ENCODE measurements at places on chromosomes 5 and 9.

GRCh38 chr5:99025298-99026045 lies 96.7 kb upstream of the CHD1 start:
- DNase-seq, result no peak

- no peak for DNase-seq
These were observed 15.8 kb downstream of the SH3GLB2 start for GRCh38 chr9:129012343-129012742.

GRCh38 chr5:115180165-115180709 lies 10.5 kb upstream of the TRIM36 start:
- DNase-seq, result peak; percentile 78

GRCh38 chr5:73892806-73893205 lies 266.8 kb downstream of the ARHGEF28 start:
- no peak for DNase-seq

DNA sequence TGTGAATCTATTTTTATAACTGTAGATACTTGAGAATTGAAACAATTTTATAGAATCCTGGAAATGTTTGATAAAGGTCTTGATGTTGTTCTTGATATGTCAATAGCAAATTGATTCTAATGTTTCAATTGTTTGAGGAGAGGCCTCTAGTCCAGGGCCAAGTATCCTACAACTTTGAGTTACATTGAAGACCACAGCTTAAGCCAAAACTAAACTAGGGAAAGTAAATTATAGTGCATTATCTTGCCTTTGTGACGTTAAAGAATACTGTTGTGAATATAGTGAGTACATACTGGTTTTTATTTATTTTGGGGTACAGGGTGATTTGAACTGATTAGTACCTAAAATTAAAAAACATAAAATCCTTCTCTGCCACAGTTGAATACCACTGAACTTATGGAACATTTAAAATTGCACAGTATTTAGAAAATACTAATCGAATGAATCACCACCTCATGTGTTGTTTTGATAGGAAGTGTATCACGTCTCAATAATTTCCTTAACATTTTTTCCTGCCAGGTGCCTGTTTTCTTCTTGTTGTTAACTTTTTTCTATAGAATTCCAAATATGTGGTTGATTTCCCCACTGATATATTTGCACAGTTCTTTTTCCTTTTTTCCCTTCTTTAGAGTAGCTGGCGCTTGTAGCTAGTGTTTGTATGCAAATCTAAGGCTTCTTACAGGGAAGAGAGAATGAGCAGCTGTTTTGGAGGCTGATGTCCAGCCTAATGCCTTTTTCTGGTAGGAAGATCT lies 12.5 kb downstream of the ARHGEF28 start:
- no peak for DNase-seq

DNA sequence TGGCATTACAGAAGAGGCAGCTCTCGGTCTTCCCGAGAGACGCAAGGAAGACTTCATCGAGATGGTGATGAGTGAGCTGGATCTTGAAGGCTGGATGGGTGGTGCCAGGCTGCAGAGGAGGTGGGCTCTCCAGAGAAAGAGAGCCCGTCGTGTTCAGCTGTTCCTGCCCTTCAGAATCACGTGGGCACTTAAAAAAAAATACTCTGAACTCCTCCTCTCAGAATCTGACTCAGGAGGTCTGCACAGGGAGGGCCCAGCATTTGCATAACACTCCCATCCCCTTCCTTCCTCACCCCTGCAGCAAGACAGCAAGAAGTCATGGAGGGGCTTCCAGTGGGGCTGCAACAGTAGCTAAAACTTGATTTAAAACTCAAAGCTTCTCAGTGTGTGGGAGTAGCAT lies 203.0 kb downstream of the ATPSCKMT start:
- no peak for DNase-seq

DNA sequence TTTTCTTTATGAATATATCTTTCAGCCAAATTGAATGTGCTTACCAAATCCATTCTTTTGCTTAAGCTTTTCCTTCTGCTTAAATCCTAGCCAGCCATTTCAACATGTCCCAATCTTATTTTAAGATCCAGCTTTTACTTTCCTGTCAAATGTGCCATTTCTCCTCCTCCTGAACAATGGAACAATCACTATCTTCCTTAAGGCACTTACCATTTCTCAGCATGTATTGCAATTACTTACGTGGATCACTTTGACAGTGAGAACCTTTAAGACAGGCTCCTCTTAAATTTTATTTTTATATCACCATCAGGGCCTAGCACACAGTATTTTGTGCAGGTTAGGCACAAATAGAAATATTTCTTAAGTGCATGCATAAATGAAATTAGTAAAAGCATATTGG lies 4.4 kb upstream of the CDO1 start:
- no peak for DNase-seq

DNA sequence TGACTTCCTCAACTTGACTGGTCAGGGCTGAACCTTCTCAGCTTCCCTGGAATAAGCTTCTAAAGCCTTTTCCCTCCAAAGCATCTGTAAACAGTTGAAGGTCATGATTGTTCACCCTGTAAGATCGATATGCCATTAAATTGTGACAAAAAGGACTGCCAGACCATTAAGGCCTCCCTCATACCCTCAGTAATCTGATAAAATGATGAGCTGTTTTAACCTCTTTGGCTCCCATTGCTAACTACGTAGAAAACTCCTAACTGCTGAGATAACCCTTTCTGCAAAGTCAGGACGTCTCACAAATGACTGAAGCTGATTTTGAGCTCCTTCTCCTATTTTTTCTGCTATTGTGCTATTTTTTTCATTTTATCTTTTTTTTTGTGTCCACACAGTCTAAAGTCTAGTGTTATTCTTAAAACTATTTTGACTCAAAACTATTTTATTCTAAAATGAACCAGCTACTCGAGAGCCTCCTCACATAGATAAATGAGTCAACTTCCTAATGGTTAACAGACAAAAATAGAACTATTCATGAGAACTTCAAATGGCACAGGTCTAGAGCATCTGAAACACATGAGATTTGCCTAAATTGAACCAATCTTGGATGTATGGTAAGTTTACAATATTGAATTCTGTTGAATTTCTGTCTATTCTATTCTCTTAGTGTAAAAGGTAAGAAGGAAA lies 395.6 kb upstream of the TLE4 start:
- no peak for DNase-seq

- DNase-seq, result no peak
These were observed 104.9 kb upstream of the ANKH start for GRCh38 chr5:14976486-14976885.

GRCh38 chr5:149063017-149063687 lies at the start of gene SH3TC2:
Gene SH3TC2 (minus strand): TSS chr5:149063062. CDS start chr5:149063022, 40 bp downstream.
- peak; percentile 51 for DNase-seq

DNA sequence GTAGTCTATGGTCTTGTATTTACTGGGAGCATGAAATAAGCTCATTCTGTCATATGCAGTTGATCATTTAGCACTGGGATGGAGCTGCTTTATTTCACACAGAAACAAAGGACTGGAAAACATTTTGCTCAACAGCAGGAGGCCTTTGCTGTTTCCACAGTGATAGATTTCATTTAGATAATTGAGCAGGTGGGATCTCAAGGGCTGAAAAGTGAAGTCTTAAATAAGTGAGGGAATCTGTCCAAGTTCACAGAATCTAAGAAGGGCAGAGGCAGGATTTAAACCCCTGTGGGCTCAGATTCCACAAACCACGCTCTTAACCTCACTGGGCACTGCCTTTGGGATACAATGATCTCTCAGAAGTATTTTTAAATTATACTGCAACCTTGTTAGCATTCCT lies 47.8 kb downstream of the PRLR start:
- no peak for DNase-seq

DNA sequence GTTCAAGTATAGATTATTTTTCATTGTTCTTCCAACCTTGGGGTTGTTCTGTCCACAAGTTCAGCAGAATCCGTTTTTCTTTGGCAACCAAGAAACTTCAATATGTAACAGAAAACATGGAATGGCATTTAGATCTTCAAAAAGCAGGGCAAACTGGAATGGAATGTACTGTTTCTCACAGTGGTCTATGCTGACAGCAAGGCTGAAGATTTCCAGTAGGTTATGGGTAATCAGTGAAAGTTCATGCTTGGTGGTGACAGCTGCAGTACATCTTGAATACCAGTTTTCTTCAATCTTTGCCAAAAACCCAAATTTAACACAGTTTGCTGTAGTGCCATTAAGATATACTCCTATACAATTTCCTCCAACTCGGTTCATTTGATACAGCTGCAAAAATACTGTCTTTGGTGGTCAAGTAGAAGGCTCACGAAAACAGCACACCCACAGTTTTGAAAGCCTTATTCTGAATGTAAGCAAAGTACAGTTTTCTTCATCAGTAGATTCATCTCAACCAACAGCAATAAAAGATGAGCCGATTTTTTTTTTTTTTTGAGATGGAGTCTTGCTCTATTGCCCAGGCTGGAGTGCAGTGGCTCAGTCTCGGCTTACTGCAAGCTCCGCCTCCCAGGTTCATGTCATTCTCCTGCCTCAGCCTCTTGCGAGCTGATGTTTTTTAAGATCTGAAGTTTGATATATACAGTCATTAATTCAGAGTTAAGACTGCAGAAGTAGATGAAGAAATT lies 4.9 kb downstream of the TRIM52 start:
- no peak for DNase-seq

- DNase-seq, result no peak
These were observed 75.1 kb downstream of the MROH2B start for GRCh38 chr5:40995801-40996586.

DNA sequence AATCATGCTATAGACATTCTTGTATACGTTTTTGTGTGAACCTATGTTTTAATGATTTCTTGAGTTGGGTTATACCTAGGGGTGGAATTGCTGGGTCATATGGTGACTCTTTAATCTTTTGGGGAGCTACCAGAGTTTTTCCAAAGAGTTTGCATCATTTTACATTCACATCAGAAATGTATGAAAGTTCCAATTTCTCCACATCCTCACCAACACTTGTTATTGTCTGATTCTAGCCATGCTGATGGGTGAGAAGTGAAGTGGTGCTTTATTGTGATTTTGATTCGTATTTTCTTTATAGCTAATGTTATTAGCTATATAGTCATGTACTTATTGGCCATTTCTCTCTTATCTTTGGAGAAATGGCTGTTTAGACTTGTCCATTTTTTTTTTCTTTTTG lies 18.1 kb downstream of the OCLN start:
- no peak for DNase-seq

DNA sequence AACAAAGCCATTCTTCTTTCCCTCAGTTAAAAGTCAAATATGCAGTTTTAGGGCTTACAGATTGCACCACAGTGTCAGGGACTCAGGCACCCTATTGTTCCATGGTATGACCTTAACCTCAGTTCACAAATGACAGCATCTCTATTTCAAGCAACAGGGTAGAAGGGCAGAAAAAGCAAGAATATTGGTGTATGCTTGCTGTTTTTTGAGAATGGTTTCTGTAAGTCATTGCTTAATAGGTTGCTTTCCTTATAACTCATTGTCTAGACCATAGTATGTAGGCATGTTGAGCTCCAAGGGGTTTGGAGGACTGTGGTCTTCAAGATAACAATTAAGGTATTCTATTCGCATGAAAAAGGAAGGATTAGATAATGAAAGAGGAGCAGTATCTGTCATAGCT lies 183.5 kb upstream of the EDIL3 start:
- no peak for DNase-seq

DNA sequence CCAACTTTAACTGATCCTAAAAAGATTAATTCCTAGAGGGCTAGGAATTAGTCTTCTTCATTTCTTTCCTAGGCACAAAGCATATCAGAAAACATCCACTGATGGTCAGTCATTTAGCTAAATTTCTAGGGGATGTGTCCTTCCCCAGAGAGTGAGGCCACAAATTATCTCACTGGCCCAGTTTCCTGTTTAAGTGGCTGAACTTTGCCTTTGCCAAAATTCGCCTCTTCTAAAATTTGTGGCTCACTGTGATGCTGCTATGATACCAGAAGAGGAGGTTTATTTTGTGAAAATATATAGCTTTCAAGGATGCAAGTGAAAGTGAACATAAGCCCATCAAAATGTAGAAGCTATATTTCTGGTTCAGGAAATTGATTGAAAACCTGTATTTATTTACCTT lies 98.1 kb upstream of the FER start:
- DNase-seq, result no peak

DNA sequence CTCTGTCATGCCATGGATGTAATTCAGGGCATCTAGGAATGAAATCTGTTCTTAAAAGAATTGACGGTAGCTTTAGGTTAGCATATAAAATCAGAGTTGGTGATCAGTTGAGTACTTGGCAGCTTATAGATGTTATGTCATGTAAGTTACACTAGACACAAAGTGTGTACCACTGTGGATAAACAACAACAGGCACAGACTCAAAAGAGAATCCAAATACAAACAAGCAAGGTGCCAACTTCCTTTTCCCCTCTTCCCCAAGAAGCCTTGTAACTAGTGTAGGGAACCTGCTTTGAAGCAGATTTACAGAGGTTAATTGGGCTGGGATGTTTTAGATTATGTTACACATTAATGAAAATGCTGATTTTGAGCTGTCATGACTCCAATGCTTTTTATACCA lies 167.2 kb downstream of the PBX3 start:
- DNase-seq, result no peak

GRCh38 chr5:103259705-103260355 lies 1.3 kb downstream of the MACIR start:
- no peak for DNase-seq

GRCh38 chr5:119321569-119322311 lies 34.1 kb upstream of the TNFAIP8 start:
- no peak for DNase-seq

GRCh38 chr5:172496671-172497371 lies 42.5 kb upstream of the SH3PXD2B start:
- DNase-seq, result no peak

GRCh38 chr5:159601216-159601615 lies 270.9 kb upstream of the IL12B start:
- no peak for DNase-seq

DNA sequence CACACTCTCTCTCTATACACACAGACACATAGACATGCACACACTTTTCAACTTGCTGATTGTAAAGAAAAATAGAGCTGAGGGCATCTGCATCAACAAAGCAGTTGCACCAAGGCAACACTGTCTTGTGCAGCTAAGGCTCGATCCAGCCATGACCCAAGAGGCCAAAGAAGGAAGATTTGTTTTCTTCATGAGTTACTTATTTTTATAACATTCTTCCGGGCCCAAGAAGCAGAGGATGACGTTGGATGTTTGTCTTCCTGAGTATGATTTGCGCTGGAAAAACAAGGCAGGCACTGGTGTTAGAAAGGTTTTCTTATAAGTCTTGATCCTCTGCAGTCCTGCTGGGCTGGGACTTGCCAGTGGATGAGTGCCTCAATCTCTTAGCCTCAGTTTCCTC lies 344.1 kb downstream of the ADAMTS6 start:
- DNase-seq, result no peak

GRCh38 chr5:77086368-77086688 lies 757 bp downstream of the ZBED3 start:
- peak; percentile 75 for DNase-seq

- DNase-seq, result no peak
These were observed 65.6 kb upstream of the FRRS1L start for GRCh38 chr9:109232449-109233237.

DNA sequence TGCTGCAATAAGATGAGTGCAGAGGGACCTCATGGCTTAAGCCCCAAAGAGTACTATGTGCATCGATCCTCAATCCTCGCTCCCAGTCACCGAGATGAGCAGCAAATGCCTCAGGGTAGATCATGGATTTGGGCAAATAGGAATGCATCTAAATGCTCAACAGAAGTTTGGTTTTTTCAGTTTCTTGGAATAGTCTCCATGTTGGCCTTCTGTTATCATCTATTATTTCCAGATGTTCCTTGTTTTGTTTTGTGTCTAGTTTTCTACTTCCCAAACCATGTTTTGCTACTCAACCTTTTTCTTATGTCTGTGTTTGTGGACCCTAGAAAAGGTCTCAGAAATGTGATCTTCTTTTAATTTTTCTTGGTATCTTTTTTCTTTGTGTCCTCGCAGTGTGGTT lies 43.5 kb upstream of the RASGRF2 start:
- DNase-seq, result no peak

Data from neuronal stem cell (in vitro differentiated cells).